ENCODE measurements at places on chromosomes 1 and 21.
A peak's percentile ranks its signal among the peaks of the same experiment; 100 is the strongest.

DNA sequence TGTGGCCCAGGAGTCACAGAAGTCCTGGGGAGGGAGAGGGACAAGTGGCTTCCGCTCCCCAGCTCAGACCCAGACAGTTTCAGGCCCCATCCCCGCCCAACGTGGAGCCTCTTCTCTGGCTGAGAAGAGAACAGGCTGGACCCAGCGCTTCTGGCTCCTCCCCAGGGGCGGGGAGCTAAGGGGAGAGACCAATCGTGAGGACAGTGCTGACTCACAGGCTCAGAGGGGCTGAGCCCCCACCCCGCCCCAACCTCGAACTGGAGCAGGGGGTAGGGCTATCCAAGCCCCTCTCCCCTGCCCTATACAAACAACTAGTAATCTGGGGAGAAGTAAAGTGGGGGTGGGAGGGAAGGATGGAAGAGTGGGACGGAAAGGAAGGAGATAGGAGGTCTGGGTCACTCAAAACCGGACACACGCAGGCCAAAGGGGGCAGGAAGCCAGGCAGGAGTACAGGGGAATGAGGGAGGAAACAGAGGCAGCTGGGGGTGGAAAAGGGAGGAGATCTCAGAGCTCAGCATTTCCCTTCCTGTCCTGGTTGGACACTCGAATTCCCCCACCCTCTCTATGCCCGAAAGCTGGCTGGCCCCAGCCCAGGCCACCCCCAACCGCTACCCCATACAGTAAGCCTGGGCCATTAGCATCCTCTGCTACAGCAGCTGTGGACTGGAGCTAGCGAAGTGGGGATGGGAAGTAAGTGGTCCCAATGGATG lies at the start of gene SHC1:
SHC1 (minus strand) TSS at position 117 of the 710 bp plus-strand sequence. CDS start 221 bp downstream, outside the sequence.
- DNase-seq: peak; percentile 68

GRCh38 chr21:24127651-24128050 lies 1479.6 kb downstream of the MRPL39 start:
- DNase-seq: no peak

- DNase-seq: no peak
Measured at GRCh38 chr21:28731700-28732321, 260.9 kb downstream of the LTN1 start.

DNA sequence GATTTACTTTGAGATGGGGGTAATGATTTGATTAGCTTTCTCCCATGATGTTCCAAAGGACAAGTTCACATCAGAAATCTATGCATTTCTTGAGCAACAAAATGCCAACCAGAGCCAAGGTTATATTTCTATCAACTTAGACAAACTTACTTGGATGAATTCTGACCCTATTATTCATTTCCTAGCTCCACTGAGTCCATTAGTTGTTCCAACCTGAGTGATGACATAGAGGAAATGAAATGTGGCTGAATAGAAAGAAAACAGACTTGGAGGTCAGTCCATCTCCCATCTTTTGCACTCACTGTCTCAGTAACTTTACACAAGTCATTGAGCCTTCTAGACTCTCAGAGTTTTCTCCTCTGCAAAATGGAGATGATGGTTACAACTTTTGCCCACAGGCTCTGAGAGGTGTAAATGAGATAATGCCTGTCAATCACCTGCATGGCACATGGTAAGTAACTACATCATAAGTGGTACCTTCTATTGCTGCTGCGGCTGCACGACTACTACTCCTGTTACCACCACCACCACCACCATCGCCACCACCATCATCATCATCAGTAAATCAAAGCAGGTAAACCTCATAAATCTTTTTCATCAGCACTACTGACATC lies 98.2 kb downstream of the PTPN14 start:
- no peak for DNase-seq

- DNase-seq: no peak
Measured at GRCh38 chr1:110639724-110640386, 33.7 kb upstream of the KCNA2 start.

DNA sequence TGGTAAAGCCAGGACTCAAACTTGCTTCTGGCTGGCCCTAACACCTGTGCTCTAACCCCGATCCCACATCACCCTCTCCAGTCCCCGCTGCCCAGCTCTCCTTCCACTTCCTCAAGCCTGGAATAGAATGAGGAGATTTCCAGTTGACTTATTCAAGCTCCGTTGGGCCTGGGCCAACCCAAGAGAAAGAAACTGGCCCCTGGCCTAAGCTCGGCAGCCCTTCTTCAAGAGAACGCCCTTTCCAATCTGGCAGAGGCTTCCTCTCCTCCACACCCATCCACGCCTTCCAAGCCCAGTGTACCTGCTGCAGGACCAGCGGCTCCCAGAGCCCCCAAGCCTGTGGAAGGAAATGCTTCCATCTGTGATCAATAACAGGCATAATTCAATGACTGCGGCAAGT lies 51.9 kb downstream of the LRRN2 start:
- no peak for DNase-seq

- DNase-seq: no peak
Measured at GRCh38 chr1:3608154-3608553, 3.2 kb downstream of the MEGF6 start.

DNA sequence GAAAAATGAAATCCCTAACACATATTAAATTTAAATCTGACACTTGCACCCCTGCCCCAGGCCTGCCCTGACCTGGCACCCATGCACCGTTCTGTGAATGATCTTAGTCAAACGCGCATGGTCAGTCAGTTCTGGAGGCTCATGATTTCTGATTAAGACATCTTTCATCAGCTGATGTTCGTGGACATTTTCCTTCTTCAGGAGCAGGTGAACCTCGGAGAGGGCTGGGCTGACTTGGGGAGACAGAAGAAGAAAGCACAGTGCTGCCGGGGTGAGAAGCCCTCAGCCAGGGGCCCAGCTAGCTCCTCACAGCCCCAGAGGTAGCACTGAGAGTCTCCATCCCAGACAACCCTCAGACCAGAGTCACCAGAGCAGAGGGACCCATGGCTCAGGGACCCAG lies 134.5 kb upstream of the AJAP1 start:
- DNase-seq: no peak

DNA sequence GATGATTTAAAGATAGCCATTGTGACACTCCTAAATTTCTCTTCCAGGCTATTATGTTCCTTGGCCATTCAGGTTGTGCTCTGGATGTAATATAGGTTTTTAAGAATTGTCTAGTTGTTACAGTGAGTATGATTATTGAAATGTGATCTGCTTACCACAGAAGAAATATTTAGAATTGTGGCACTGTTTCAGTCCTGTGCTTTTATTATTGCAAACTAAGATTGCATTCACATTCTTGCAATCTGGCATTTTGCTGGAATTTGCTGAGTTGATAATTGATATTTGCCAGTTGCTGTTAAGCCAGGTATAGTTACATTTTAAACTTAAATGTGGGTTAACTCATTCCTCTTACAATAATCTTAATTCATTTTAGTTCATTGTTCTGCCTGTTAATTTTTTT lies 22.3 kb downstream of the EXO1 start:
- no peak for DNase-seq

DNA sequence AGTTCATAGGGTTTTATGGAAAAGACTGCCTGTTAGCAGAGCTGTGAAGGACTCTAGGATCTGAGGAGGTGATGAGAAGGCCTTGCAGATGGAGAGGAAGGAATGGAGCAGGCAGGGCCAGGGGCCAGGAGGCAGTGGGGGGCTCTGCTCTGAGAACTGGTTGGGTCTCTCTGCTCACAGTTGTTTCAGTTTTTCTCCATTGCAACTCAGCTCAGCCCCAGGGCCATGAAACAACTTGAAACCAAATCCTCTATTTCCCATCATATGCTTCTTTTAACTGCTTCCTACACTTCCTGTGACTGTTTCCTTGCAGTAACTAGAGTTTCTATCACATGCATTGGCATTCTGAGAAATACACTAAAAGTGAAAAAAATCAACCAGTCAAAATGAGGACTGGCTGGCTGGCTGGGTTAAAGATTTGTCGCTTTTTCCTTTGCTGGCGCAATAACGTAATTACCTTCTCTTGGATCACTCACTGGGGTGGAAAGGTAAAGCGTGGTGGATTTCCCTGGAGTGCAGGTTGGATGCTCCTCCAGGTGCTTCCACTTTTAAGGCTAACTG lies 172.0 kb downstream of the CDC7 start:
- DNase-seq: no peak

- no peak for DNase-seq
Measured at GRCh38 chr1:113456967-113457366, 66.7 kb downstream of the MAGI3 start.

- DNase-seq: no peak
Measured at GRCh38 chr1:165403835-165404482, 41.0 kb downstream of the RXRG start.

GRCh38 chr1:222099746-222100145 lies 357.9 kb upstream of the DUSP10 start:
- no peak for DNase-seq

- DNase-seq: no peak
Measured at GRCh38 chr21:46056450-46056903, 41.4 kb upstream of the COL6A2 start.
